Left colon (tissue), 2 donors: ENCODE measurements at places on chromosomes 2 and 18. TPM values are rescaled to one million over a fixed set of nuclear protein-coding genes. Genes with fewer than 3 reads are reported as not detected.

GRCh38 chr2:151394509-151394908, 15.2 kb upstream of the RIF1 start:
- no peak for DNase-seq

Gene DNAH6
- total RNA-seq: 1.3 TPM

DNA sequence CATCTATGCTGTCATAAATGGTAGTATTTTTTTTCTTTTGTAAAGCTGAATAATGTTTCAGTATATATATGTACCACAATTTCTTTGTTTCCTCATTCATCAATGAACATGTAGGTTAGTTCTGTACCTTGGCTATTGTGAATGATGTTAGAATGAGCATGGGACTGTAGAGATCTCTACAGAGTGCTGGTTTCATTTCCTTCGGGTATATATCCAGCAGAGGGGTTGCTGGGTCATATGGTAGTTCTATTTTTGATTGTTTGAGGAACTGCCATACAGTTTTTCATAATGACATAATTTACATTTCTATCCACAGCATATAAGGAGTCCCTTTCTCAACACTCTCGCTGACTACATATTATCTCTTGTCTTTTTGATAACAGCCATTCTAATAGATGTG, 243.5 kb downstream of the CDH7 start:
- no peak for DNase-seq

DNA sequence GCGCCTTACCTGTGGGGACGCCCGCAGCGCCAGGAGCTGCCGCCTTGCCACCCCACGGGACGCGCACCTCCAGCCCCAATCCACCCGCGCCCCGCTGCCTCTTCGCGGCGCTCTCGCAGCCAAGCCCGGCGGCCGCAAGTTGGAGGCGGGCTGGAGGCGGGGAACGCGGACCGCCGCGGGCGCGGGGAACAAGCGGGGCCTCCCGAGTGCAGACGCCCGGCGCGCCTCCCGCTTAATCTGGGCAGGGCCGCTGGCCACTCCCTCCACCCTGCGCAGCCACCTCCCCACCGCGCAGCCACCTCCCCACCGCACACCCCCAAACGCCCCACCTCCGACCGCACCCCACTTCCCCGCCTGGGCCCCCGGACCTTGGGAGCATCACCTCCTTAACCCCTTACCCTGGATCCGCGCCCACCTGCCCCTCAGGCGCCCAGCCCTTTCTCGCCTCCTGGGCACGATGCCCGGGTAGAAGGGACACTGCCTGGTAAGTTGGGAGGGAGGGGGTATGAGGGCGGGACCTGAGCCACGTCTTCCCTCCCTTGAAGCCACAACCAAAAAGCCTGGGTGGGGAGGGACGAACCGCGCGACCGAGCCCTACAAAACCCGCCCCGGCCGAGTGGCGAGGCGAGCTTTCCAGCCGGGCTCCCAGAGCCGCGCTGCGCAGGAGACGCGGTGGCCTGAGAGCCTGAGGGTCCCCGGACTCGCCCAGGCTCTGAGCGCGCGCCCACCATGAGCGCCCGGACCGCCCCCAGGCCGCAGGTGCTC, at the start of the genes COL4A3 and COL4A4:
Gene COL4A3 (plus strand): TSS at position 627 of the 765 bp plus-strand sequence. CDS start 103 bp downstream, at position 730.
Gene COL4A4 (minus strand): TSS at position 208 of the 765 bp plus-strand sequence. CDS start 16,722 bp downstream, outside the sequence.
- DNase-seq: peak; percentile 51

DNA sequence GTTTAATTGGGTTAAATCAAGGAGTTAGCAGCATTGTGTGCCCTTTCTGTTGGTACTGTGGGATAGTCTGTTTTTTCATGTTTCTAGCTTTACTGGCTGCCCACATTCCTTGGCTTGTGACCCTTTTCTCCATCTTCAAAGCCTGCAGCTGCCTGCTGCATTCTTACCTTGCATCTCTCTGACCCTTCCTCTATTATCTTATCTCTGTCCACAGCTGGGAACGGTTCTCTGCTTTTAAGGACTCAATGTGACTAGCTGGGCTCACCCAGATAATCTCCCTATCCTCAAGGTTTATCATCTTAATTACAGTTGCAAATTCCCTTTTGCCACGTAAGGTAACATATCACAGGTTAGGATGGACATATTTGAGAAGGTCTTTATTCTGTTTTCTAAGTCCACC, 199.7 kb downstream of the KCNS3 start:
- DNase-seq: no peak

DNA sequence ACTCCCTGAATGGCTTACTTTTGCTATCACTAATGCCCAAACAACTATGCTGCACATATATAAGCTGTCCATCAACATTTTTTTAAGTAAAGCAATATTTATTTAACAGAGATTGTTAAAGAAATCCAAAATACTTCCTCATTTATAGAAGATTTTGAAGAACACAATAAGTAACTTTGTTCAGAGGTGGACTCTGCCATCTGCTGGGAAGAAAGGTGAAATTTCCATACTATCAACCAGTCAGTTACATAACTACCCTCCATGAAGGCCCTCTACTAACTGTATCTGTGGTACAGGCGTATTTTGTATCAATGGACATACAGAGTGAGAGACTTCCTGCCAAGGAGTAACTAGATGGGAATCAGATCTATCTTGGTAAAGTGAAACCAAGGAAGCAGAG, 106.0 kb downstream of the DTNB start:
- no peak for DNase-seq

GRCh38 chr2:61952288-61952687, 46.8 kb downstream of the COMMD1 start:
- DNase-seq: no peak

Gene WNT6
- 0.43 TPM for total RNA-seq

DNA sequence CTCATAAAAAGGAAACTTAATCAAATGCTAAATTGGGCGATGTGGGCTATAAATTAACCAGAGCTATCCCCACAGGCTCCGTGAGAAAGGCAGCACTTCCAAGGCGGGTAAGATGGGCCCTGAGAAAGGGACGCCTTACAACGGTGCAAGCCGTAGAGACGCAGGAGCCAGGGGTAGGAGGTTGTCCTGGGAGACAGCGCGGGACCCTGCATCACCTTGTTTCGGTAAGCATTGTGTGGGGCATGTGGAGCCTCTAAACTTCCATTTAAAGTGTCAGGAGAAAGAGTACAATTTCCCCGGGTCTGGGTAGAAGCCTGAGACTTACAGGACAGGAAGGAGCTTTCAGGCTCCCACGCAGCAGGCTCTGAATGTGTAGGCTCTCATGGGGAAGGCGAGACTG, 1.2 kb upstream of the PER2 start:
- DNase-seq: peak; percentile 40

DNA sequence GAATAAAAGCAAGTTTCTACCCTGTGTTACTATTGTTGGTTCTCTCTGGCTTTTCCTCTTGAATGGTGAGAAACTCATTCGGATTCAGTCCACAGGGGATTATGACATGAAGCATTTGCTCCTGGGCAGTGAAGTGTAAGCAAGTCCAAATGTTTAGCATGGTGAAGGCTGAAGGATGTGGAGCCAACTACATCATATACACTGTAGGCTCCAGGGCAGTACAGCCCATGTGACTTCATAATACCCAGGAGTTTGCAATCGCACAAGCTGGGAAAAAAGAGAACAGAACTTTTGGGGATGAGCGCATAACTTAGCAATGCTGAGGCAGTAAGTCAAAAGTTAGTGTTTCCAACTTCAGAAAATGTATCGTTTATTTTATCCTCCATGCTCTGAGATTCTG, 695.7 kb upstream of the POU3F3 start:
- DNase-seq: no peak

Gene AGXT
- total RNA-seq: 0.59 TPM

DNA sequence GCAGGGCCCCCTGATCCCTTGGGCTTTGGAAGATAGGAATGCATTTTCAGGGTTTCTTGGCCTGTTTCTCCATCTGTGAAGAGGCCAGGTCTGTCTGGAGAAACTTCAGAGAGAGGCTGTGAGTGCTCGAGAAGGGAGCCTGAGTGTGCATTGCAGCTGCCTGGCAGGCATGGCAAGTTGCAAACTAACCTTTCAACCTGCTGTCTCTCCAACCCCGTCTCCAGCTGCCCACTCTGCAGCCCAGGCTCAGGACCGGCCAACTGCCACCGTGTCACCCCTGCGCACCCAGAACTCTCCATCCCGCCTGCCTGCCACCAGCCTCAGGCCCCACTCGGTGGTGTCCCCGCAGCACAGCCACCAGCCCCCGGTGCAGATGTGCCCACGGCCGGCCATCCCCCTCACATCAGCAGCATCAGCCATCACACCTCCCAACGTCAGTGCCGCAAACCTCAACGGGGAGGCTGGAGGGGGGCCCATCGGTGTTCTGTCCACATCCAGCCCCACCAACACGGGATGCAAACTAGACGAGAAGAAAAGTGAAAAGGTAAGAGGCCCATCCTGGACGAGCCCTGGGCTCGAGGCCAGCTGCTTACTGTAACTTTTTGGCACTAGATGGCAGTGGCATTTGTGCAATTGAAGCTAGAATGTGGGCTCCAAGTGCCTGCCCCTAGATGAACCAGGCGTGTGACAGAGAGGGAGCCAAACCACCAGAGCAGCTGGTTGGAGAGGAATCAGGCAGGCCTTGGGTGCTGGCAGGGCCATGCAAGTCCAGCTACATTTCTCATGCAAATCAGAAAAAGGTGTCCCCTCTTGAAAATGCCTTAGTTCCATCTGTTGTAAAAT, 164.6 kb downstream of the SEPTIN10 start:
- peak; percentile 42 for DNase-seq

- no peak for DNase-seq
These were observed 421.1 kb upstream of the RAB12 start for GRCh38 chr18:8188184-8188583.

GRCh38 chr2:28547906-28548600, 52.2 kb downstream of the PLB1 start:
- no peak for DNase-seq

Gene SFT2D3
- total RNA-seq: 9.0 TPM

Gene SOX11
- total RNA-seq: not detected

DNA sequence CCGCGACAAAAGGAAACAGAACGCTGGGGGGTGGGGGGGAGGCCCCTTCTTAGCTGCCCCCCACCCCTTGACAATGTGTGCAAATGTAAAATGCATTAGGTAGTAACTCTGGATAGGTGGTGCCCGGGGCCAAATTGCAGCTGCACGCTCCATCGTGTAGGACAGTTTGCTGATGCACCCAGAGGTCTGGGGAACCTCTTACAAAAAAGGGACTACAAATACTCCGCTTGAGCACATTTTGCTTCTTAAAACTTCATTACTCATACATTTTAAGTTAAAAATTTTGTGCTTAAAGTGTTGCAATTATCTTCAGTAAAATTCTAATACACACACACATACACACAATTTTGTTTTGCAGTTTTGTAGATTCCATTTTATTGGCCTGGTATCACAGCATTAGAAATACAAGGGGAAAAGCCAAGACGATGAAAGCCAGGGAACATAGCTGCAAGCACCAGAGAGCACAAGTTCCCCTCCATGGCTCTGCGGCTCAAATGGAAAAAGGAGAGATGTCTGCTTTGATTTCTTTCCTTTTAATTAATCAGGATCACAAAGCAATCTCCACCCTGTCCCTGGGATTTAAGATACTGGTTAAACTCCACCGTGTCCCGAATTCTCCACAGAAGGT, 582.1 kb downstream of the ZEB2 start:
- no peak for DNase-seq

DNA sequence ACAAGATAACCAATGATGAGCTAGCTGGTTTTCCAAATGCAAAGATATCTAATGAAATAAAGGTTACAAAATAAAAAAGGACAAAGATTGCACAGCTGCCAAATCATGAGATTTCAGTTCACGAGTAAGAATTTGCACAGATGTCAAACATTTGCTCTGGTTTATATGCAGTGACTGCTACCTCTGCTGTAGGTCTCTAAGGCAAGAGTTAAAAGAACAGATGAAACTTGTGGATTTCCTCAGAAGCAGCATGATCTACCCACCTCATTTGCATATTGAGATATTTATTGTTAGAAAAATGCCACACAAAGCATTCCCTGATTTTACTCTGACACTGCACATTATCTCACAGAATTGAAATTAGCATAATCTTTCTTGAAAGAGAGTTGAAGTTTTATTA, 763.2 kb upstream of the ZEB2 start:
- DNase-seq: no peak

DNA sequence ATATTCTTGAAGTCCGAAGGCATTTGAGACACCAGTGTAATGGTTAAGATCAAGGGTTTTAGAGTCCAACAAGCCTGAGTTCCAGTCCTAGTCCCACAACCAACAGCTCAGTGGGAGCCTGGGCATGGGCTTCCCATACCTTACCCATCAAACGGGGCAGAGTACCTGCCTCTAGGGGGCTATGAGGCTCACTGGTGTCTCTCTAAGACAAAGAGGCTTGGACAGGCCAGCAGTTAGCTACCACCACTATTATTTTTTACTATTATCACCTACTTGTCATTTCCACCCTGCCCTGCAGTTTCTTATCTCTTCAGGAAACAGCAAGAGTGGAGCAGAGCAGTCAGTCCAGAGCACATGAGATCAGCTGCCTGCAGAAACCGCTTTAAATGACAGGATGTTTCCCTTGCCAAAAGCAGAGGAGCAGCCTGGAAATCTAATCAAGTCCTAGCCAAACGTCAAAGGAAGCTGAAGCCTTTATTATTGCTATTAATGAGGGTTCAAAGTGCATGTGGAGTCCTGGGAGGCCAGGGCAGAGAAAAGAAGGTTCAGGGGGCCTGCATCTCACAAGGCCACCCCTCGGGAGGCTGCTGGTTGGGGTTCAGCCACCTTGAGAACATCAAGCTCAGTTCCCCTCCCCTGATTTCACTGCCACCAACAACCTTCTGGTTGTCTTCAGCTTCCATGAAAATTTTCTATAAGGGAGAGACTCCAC, 66.6 kb downstream of the STPG4 start:
- DNase-seq: no peak

- DNase-seq: no peak
These were observed 96.0 kb downstream of the ACOXL start for GRCh38 chr2:110828330-110828729.

DNA sequence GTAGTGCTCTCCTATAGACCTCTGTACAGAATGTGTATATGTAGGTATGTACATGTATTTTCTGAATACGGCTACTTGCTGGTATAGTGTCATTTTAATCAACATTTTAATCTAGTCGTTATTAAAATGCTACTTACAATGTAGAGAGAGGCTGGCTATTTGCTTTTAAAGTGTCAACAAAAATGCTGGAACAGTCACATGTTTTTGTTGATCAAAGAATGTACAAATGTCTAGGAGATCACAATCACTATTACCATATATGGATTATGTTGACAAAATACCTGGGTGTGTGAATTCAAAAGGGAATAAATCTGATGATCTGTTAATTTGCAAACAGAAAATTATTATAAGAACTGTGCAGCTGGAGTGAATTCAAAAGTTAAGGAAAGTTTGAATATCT, 170.3 kb downstream of the CAMKMT start:
- no peak for DNase-seq

DNA sequence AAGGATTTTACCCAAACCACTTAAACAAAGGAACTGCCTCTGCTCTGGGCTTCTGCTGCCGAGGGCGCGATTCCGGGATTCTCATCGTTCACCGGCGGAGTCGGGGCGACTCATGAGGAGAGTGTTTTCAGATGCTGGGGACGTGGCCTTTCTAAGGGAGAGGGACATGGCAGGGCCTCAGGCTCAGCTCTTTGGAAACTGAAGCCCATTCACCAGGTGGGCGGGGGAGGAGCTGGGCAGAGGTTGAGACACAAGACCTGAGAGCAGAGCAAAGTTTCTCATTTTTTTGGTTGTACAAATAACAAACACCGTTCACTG, 29.8 kb downstream of the NFATC1 start:
- DNase-seq: no peak

- no peak for DNase-seq
These were observed 1.3 kb downstream of the HSPD1 start for GRCh38 chr2:197498235-197498936.
